Natural killer cell treated with Interleukin-12 subunit alpha and Interleukin-12 subunit beta and Interleukin-15 and Interleukin-18, amount 100 ng/mL, for 72 hours (primary cell): ENCODE measurements at places on chromosomes 7 and 10. TPM values are rescaled to one million over a fixed set of nuclear protein-coding genes. Genes with fewer than 3 reads are reported as not detected.
A peak's percentile ranks its signal among the peaks of the same experiment; 100 is the strongest.

DNA sequence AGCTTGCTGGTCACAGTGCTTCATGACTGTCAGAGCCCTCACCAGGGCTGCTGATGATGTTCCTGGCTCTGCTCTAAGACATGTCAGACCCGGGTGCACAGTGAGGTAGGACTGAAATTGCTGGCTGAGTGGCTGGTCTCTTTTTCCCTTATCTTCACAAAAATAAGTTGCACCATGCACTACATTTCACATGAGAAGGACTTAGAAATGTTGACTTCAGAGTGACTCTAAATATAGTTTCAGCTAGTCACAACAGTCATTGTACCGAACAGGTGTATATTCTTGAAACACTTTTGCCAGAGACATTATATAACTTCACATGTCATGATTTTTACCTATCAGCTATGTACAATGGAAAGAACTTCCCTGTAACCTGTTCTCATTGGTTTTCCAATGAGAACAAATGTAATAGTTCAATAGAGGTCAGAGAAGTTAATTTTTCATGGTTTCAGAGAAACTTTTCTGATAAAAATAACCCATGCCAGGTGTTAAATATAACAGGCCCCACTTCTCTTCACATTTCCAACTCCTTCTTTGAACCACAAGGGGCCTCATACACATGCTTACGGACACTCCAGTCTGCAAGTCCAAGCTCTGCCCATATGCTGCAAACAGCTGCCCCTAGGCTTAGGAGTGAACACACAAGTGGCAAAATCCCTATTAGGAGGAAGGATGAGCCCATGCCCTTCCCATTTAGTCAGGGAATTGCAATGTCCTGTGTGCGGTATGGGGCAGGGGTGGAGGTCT, 115.6 kb downstream of the CDK6 start:
- no peak for DNase-seq

GRCh38 chr10:121774404-121774803, 153.4 kb downstream of the ATE1 start:
- no peak for DNase-seq

- no peak for DNase-seq
Measured at GRCh38 chr10:80173466-80173865, 31.9 kb downstream of the ANXA11 start.

DNA sequence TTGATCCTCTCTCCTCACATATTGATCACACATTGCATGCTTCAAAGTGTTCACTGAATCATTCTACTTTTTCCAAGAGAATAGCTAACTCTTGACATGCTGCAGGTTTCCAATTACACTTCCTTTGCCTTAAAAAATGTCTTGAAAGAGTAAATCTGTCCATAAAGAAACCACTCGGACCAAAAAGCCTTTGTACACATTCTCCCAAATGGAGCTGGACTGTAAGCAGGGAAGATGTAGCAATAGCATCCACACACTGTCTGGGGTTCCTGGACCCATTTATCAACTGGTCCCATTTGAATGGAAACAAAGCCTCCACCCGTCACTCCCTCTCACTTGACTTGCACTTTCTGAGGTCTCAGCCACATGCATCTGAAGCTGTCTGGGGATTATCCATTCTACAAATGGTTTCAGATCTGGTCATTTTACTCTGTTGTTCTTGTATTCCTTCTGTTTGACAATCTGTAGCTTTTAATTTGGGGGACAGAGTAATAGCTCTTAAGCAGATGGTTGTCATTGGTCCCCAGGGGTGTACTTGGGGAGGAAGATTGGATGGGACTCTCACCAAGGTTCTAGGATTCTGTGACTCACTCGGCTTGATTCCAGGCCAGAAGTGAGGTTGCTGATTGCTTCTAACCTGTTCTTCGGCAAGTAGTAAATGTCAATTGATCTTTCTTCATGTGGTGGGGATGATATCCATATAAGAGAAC, 203.5 kb downstream of the HIBADH start:
- DNase-seq = no peak

DNA sequence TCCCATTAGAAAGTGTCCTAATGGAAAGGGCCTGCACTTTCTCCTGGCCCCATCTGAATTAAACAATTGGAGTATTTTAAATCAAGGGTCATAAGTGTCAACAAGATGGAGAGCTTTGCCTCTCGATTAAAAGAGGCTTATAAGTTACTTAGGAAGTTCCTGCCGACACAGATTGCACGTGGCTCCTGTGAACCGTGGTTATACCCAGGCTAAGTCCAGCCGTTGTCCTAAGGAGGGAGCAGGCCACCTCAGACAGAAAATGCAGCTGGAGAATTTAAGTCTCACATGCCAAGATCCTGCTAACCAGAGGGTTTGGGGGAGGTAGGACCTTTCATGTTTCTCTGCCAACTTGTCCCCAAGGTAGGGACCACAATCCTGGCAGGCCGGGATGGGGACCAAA, 626.5 kb upstream of the GALNT17 start:
- no peak for DNase-seq

DNA sequence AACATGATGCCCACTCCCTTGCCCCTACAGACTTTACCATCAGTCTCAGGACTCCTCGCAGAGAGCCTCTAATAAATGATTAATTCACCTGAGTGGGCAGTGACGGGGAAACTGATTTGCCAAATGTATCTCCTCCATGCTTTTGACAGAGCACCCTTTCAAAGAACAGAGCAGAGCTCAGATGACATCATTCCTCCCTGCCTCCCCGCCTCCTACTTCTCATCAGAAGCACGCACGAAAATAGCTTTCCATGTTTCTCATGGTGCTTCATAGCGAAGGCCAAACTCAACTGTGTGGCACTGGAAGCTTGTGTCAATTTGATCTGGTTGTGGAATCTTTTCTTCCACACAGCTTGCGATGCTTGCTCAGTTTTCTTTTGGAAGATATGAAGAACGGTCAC, 442.5 kb downstream of the RPS24 start:
- DNase-seq = no peak

DNA sequence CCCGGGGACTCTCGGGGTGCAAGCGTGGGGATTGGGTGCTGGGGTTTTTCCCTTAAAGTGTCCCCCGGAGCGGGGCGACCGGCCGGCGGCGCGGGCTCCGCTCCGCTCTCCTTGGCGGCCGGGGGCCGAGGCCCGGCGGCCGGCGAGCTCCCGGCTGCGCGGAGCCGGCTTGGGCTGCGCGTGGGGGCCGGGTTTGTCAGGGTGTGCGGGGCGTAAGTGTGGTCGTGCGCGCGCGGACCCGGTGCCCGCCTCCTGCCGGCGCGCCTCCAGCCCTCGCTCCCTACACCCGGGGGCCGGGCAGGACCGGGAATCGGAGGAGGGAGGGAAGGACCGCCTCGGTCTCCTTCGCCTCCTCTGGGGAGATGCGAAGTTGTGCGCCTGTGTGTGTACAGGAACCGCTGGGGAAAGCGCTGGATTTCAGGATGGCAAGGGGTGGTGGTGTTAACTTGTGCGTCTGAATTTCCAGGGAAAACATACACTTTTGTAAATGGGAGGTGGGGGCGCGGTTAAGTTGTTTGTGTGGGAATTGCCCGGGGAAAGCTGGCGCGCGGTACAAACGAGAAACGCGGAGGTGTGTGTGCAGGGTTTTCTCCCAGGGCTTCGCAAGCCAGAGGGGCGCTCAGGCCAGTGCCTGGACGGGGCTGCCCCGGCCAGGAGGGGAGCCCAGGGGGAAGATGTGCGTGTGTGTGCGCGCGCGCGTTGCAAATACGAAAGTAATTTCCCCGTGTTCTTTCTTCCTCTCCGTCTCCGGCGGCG, 737 bp downstream of the ZMIZ1 start:
- peak; percentile 84 for DNase-seq

Gene OGDHL
- not detected for total RNA-seq

Gene C7orf57
- 0.57 TPM for total RNA-seq

Gene EBF3
- not detected for total RNA-seq

Gene GPER1
- total RNA-seq = not detected

Gene ZNF488
- not detected for total RNA-seq

Gene MTG1
- 44.2 TPM for total RNA-seq

Gene CREB5
- total RNA-seq = 0.62 TPM
